Lower lobe of right lung (tissue), 2 donors: ENCODE measurements at places on chromosomes 7 and 10. TPM values are rescaled to one million over a fixed set of nuclear protein-coding genes. Genes with fewer than 3 reads are reported as not detected.
A peak's percentile ranks its signal among the peaks of the same experiment; 100 is the strongest.

ITGB8 gene
- total RNA-seq: 8.0 TPM

SLC13A1 gene
- total RNA-seq: not detected

DNA sequence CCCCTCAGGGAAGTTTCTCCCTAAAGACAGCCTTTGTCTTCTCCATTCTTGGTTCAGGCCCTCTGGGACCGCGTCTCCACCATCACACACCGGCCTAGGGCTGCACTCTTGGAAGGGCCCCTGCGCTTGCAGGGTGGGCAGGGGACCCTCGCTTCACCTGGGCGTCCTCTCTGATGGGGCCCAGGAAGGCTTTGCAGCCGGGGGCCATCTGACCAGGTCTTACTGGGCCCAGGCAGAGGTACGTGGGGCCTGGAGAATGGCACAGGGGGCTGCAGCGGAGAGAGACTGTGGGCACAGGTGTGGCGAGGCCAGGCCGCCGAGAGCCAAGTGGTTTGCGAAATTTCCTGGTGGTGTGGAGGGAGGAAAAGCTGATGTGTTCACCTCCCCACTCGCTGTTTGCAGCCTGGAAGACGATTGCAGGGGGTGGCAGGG lies 44.4 kb downstream of the ALOX5 start:
- peaks cover 48% of the 10 kb centered on the region for H3K4me1 ChIP-seq
- H3K4me3 ChIP-seq: peak overlapping the region; percentile 60
- H3K36me3 ChIP-seq: peaks cover 6% of the 10 kb centered on the region
- H3K27me3 ChIP-seq: no peaks in the 10 kb centered on the region

DNA sequence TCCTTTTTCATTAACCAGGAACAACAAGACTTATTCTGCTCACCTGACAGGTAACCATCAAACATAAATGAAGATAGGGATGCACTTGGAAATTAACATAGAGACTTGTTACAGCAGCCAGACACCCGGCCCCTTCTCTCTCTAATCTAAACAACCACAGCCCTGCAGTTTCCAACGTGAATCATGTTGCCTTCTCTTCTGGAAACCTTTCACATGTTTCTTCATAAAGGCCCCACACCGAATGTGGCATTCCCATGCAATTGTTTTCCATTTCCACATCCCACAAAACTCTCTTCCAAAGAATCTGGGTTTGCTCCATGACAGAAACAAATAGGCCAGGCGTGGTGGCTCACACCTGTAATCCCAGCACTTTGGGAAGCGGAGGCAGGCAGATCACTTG lies 15.0 kb upstream of the WDR86 start:
- no peak for DNase-seq
- no peak overlapping the region for H3K27ac ChIP-seq
- no peaks in the 10 kb centered on the region for H3K36me3 ChIP-seq
- peaks cover 37% of the 10 kb centered on the region for H3K4me1 ChIP-seq
- H3K4me3 ChIP-seq: no peak overlapping the region

DNA sequence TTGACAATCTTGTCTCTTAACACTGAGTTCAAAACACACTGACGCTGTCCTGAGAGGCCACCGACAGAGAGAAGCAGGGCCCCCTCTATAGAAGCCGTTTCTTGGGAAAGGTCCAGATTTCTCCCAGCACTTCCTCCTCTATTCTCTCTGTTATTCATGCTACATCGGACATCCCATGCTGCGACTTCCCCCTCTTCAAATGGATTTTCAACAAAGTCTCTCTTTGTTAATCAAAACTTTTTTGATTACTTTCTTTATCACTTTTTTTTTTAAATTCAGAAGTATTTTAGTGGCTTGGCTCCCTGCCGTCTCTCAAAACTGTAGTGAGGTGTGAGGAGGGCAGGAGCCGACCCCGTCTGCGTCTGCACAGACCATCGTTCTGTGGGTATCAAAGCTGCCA lies 298.9 kb upstream of the PITRM1 start:
- no peak overlapping the region for H3K4me3 ChIP-seq
- H3K27me3 ChIP-seq: no peaks in the 10 kb centered on the region
- H3K36me3 ChIP-seq: no peaks in the 10 kb centered on the region
- H3K27ac ChIP-seq: peak overlapping the region; percentile 83
- peaks cover 55% of the 10 kb centered on the region for H3K4me1 ChIP-seq
- no peak for DNase-seq

DNA sequence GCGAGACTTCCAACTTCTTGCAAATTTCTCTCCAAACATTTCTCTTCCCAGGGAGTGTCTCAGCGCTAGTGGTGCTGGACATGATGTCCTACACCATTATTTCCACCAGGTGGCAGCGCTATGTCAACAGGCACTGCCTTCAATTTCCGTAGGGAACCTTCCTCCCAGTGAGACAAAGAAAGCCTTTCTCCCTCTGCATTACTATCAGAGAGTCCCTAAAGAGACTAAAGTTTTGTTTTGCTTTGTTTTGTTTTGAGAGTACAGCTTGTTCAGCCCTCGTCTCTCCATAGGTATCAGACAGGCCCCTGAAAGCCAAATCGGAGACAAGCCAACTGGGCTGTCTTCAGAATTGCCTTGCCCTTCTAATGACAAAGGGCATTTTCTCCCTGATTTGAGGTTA lies 44.2 kb upstream of the GGCT start:
- H3K4me1 ChIP-seq: peaks cover 25% of the 10 kb centered on the region
- H3K36me3 ChIP-seq: no peaks in the 10 kb centered on the region
- peak overlapping the region; percentile 21 for H3K27ac ChIP-seq

PDZD7 gene
- 1.6 TPM for total RNA-seq

DNA sequence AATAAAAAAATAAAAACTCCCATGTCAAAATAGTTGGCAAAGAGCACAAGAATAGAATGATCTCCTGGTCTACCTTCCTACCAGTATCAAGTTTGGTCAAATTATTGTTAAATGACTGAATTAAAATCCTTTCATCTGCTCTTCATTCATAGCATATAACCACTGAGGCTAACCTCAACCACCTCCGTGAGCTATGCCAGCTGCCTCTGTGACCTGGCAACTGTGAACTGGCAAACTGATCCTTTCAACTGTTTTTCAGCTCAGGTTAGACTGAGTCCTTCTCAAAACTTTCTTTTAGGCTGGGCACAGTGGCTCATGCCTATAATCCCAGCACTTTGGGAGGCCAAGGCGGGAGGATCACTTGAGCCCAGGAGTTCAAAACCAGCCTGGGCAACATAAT lies 36.1 kb downstream of the NUDCD3 start:
- H3K27me3 ChIP-seq: no peaks in the 10 kb centered on the region
- DNase-seq: no peak
- H3K4me1 ChIP-seq: no peaks in the 10 kb centered on the region
- peaks cover 10% of the 10 kb centered on the region for H3K36me3 ChIP-seq

CCM2 gene
- total RNA-seq: 45.7 TPM

KLF14 gene
- total RNA-seq: not detected

- no peaks in the 10 kb centered on the region for H3K27me3 ChIP-seq
- DNase-seq: no peak
- no peaks in the 10 kb centered on the region for H3K4me1 ChIP-seq
- no peak overlapping the region for H3K4me3 ChIP-seq
- no peaks in the 10 kb centered on the region for H3K36me3 ChIP-seq
- H3K27ac ChIP-seq: no peak overlapping the region
Observed at GRCh38 chr7:6338551-6339274, 66.3 kb upstream of the CYTH3 start.

DNA sequence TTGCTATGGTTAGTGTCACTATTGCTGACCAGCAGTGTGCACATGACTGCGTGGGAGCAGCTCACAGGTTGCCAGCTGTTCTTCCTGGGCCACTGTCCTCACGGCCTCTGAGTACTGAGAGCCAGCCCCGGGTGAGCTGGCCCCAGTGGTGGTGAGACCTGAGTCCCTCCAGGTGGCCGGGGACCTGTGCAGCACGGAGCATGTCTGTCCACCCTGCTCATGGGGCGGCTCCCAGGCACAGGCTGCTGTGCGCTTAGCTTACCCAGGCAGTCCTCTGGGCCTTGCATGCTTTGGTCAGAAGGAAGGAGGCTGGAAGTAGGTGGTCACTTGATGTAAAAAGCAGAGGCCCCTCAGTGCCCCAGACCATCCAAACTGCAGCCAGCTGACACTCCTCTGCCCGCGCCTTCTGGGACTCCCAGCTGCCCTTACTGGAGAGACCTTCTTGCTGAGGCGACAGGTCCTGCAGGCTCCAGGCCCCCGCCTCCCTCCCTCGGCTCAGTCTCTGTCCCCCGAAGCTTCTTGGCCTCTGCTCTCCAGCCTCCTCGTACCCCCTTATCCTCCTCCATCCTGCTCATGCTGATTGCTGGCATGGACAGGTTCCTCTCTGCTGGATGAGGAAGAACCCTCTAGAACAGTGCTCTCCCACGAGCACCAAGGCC lies 30.9 kb upstream of the DPYSL4 start:
- H3K36me3 ChIP-seq: no peaks in the 10 kb centered on the region
- H3K27me3 ChIP-seq: no peaks in the 10 kb centered on the region
- H3K27ac ChIP-seq: no peak overlapping the region
- no peaks in the 10 kb centered on the region for H3K4me1 ChIP-seq
- no peak overlapping the region for H3K4me3 ChIP-seq
- DNase-seq: no peak

- no peak overlapping the region for H3K4me3 ChIP-seq
- no peaks in the 10 kb centered on the region for H3K36me3 ChIP-seq
- no peaks in the 10 kb centered on the region for H3K4me1 ChIP-seq
- H3K27ac ChIP-seq: no peak overlapping the region
- H3K27me3 ChIP-seq: no peaks in the 10 kb centered on the region
Observed at GRCh38 chr10:87987206-87987605, 123.8 kb downstream of the PTEN start.

HTR5A gene
- not detected for total RNA-seq

DNA sequence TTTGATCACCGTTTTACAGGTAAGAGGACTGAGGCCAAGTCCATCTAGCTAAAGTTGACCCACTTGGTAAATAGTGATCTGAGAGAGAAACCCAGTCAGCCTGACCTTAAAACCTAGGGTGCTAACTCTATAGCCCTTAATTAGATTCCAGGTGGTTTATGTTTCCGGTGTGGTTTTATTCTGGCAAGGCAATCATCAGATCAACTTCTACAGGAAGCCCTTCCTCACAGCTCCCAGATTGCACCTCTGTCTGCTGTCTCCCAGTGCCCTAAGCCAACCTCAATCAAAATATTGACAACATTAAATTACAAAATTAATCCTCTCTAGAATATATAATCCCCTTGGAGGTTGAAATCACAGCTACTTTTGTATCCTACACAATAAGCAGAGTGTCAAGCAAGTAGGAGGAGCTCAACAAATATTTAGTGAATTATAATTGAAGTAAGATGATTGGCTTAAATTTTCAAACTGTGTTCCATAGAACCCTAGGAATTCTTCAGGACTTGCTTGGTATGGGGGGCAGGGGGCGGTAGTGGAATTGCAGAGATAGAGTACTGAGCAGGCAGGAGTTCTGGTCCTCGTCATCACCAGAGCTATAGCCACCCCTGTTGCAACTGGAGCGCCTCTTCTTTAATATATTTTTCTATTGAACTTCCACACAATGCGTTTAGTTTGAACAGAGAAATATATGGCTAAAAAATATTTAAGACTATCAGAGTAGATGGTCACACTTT lies 692.8 kb upstream of the LRRN3 start:
- H3K4me3 ChIP-seq: no peak overlapping the region
- H3K27ac ChIP-seq: no peak overlapping the region
- H3K4me1 ChIP-seq: no peaks in the 10 kb centered on the region
- no peaks in the 10 kb centered on the region for H3K27me3 ChIP-seq

SFTPA1 gene
- total RNA-seq: 10,352 TPM
